ENCODE measurements at places on chromosomes 7 and 10.

GRCh38 chr10:77289790-77290189 is 347.8 kb downstream of the KCNMA1 start:
- DNase-seq, result no peak

GRCh38 chr7:19051767-19052375 is 65.6 kb downstream of the TWIST1 start:
- DNase-seq, result peak; percentile 45

DNA sequence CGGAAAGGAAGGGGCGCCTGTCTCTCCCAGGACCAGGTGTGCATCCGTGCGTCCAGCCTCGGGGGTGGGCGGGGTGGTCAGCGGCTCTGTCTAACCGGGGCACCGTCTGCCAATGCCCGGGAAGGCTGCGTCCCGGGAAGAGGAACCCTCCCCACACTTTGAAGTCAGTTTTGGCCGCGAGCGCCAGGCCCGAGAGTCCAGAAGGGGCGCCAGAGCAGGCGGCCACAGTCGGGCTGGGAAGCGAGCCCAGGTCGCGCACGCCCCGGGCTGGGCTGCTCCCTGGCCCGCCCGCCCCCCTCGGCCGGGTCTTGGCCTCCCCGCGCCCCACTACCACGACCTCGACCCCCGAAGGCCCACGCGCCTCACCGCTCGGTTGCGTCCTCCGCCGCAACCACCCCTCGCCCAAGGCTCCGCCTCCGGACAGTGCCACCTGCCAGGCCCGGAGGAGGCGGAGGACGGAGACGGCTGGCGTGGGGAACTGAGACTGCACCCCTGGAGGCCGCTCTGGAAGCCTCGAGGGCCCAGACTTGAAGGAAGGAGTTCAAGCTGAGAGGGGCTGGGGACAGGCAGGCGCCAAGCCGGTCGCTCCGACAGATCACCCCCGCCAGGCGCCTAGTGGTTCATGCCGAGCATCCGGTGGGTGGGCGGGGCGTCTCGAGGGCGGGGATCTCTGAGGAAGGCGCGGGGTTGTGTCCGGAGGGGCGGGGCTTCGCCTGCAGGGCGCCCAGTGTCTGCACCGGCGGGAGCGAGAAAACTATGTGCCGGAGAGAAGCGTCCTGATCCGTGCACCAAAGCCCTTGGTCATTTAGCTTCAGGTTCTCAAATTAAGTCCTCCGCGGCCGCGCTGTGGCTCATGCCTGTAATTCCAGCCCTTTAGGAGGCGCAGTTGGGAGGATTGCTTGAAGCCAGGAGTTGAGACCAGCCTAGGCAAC is at the start of gene BRAT1:
Gene BRAT1 (minus strand): TSS at position 404 of the 932 bp plus-strand sequence. CDS start 1,093 bp downstream, outside the sequence.
- peak; percentile 96 for DNase-seq

DNA sequence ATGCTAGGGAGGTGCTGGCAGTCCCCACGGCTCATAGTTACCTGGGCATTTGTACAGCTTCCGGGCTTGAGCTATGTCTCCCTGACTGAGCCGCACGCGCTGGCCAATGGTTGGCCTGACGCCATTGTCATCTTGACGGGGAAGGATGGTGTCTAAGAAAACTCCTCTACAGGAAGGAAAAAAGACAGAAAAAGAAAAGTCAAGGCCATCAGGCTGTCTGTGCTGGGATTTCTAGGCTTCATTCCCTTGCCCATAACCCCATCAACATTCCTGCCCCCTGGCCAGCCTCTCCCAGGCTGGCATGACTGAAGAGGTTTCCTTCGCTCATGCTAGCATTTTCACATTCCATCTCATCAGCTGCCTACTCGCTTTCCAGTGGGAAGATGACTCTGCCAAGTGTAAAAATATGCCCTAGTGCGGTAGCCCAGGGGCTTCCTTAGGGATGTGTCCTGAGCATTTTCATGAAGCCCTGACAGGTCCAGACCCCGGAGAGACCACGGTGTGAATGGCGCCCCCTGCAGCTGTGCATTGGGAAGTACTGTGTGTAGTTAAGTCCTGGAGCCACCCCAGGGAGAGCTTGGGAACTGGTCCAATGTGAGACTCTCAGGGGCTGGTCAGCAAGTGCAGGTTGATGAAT is 54.5 kb upstream of the OPALIN start:
- DNase-seq, result no peak

GRCh38 chr10:114987995-114988394 is 50.0 kb downstream of the TRUB1 start:
- DNase-seq, result no peak

- DNase-seq, result peak; percentile 70
These were observed 55.5 kb upstream of the LRGUK start for GRCh38 chr7:134071355-134072331.

GRCh38 chr7:137241655-137242360 is 101.7 kb downstream of the PTN start:
- no peak for DNase-seq

DNA sequence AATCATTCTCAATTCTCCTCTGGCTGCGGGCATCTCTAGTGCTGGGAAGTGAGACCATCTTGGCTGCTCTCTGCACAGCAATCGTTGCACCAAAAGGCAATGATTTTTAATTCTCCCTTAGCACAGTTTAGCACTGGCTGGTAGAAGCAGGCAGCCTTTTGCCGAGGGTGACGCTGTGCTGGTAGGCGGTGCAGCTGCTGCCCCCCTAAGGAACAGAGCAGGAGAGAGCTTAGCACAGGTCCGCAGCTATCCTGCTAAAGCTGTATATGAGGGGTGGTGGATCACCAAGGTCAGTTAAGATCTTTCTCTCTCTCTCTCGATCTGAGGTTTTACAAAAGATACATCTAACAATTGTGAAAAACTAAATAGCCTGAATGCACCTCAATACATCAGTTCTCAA is 390.1 kb downstream of the GATA3 start:
- no peak for DNase-seq

- DNase-seq, result peak; percentile 6
These were observed 80.8 kb upstream of the PLXNA4 start for GRCh38 chr7:132656846-132657776.

- DNase-seq, result no peak
These were observed 99.4 kb downstream of the PARD3 start for GRCh38 chr10:34715511-34716187.

DNA sequence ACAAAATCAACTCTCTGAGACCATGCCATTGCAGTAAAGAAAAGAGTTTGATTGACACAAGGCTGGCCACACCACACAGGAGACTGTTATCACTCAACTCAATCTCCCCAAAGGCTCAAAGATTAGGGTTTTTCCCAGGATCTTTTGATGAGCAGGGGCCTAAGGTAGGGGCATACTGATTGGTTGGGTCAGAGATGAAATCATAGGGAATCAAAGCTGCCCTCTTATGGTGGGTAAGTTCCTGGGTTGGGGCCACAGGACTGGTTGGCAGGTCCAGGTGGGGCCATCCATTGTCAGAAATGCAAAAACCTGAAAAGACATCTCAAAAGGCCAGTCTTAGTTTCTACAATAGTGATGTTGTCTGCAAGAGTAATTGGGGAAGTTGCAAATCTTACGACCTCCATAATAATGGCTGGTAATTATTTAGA is 91.6 kb downstream of the AKR1D1 start:
- DNase-seq, result no peak

DNA sequence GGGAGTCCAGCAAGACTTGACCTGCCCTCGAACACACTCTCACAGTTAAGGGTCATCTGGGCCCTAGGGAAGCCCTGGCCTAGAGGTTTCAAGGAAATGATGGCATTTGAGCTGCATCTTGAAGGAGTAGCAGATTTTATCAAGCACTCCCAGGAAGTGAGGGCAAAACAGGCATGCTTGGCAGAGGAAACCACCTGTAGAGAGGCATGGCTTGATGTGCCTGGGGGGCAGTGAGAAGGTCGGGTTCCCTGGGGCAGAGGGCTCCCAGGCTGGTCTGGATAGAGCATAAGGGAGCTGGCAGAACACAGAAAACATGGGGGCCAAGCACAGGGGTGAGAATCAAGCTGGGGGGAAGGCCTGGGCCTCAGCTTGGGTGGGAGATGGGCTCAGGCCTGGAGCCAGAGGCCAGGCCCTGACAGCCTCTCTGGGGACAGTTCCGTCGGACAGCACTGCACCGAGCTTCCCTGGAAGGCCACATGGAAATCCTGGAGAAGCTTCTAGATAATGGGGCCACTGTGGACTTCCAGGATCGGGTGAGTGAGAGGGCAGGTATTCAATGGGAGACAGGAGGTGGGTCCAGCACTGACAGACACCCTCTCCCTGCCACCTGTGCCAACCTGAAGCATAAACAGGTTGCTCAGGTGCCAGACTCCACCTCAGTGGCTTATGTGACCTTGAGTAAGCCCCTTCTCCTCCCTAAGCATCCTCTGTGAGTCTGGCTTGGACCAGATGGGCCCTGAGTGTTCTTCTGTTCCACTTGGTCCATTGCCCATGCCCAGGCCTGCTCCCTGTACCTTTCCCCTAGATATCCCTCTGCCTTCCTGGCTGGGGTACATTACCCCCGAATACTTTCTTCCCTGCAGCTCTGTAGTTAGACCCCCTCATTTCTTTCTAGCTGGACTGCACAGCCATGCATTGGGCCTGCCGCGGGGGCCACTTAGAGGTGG is 3.5 kb upstream of the HOGA1 start:
- DNase-seq, result no peak

- DNase-seq, result no peak
These were observed 103.9 kb upstream of the KCTD7 start for GRCh38 chr7:66524738-66525137.

DNA sequence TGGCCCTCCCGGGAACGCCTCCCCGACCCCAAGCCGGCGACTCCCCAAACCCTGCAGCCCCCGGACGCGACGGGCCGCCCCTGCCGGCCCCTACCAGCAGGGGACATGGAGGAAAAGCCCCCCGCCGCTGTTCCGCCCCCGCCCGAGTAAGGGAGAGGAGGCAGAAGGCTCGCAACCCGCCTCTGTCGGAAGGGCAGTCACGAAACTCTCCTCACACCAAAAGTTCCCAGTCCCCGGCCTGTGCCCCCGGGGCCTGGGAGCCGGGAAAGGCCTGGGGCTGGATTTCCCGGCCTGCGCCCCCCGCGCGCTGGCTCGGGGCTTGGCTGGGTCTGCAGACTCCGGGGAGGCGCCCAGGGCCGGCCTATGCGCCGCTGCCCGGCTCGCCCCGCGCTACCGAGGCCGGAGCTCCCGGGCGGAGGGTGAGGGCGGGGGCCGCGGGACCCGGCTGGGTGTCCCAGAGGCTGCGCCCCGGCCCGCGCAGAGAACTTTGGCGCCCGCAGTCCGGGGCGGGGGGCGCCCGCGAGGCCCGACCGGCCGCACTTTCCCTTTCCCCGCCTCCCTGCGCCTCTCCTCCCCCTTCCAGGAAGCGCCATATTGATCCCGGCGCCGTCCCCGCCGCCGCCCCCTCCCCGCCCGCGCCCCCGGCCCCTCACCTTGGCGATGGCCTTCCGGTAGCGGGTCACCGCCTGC is 728 bp downstream of the PARD3 start:
- DNase-seq, result no peak

GRCh38 chr10:69327463-69328379 is 49.4 kb downstream of the HK1 start:
- DNase-seq, result peak; percentile 78

GRCh38 chr10:128623776-128624175 is 497.6 kb upstream of the MKI67 start:
- DNase-seq, result no peak

- DNase-seq, result no peak
These were observed 86.4 kb downstream of the ANKRD61 start for GRCh38 chr7:6117533-6117932.

- DNase-seq, result no peak
These were observed 7.9 kb downstream of the STAM start for GRCh38 chr10:17651896-17652295.

DNA sequence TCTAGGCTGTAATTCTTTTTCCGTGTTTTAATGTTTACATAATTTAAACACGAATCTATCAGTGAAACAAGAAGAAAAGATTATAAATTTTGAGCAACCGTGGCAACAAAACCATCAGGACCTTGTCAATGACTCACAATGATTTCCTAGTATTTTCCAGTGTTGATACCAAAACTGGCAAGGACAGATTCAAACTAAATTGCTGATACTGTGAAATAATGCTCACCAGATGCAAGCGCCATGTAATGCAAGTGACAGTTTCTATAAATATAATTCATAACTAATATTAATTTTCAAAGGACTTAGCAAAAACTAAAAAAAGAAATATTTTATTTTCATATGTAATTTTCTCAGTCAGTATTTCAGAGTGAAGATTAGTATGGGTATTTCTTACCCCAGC is 203.6 kb downstream of the LRRN3 start:
- DNase-seq, result no peak

DNA sequence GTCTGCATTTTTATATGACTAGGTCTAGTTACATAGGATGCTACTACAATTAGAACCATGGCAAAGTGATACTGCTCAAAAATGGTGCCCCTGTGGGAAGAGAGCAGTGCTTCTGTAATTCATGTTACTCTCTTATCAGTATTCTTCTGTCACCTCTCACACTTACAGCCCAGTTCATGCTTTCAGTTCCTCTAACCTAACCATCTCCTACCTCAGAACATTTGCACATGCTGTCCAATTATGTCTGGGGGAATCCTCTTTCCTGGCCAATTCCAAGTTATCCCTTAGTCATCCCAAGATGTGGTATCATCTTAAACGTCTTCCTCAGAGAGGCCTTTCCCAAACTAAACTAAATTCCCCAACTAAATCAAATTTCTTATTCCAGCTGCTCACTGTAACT is 190.2 kb downstream of the RELN start:
- no peak for DNase-seq

DNA sequence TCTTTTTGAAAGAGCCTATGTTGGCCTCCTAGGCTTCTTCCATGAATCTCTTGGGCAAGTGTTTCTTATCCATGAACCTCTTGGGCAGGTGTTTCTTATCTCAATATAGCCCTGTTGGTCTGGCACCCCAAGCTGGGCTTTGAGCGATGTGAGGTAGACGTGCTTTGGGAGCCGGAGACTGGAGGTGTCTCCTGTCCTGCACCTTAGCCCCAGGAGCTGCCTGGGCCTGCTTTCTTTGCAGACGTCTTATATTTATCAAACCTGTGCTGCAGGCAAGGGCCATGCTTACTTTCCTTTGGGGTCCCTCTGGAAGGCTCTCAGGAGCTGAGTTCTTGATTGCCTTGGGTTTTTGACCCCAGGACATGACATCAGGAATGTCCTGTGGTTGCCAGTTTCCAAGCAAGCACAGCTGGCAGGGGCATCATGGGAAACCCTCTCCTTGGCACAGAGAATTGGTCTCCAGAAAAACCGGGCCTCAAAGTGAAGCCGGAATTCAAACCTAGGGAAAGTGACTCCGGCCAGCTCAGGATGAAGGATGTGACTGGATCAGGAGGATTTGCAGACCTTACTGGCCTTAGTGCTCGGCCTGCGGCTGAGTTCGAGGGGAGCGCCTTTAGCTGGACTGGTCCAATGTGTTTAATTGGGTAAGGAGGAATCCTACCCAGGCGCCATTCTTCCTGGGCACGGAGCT is 2.8 kb downstream of the JAKMIP3 start:
- no peak for DNase-seq

DNA sequence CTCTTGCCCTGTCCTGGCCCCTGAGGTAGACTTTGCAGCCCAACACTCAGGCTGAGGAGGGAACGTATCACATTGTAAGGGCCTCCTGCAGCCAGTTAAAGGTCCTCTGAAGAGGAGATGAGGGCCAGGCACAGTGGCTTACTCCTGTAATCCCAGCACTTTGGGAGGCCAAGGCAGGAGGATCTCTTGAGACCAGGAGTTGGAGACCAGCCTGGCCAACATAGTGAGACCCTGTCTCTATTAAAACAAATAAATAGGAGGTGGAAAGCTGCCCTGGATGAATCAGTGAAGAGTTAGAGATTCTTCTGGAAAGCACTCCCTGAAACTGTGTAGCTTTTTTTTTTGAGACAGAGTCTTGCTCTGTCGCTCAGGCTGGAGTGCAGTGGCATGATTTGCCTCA is 2.3 kb upstream of the C10orf62 start:
- DNase-seq, result no peak

GRCh38 chr7:31095286-31096197 is 43.4 kb downstream of the ADCYAP1R1 start:
- no peak for DNase-seq

All from GM12865 (cell line).